ENCODE measurements at places on chromosomes 11 and 22.

DNA sequence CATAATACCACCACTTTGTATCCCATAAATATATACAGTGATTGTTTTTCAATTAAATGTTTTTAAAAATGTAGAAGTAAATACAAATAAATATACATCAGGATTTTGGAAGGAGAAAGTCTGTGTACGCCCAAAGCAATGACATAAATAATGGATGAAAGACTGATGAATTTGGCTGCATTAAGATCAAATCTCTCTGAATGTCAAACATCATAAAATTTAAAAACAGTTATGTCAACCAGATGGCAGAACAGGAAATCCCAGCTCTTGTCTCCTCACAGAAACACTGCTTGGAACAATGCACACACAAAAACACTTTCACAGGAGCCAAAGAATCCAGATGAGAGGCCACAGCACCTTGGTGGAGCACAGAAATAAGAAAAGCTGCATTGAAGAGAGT lies 332.9 kb downstream of the NTM start:
- no peak for DNase-seq

GRCh38 chr11:78031629-78032028 lies 8.6 kb upstream of the KCTD14 start:
- DNase-seq = no peak

DNA sequence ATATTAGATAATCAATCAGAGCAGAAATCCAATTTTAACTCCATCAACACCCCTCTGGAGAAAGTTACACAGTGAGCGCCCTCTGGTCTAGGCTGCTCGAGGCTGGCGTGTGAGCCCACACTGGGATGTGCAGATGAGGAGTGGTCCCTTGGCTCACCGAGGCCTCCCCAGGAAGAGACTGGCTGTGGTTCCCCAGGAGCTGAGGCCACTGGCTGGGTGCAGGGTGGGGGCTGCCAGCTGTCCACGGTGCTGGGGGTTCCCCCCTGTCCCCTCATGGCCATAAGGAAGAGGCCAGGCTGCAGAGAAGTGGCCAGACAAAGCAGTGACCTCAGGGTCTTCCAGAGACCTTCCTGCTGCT lies 750.7 kb downstream of the BRD1 start:
- no peak for DNase-seq

GRCh38 chr11:10247011-10247410 lies 47.0 kb downstream of the SBF2 start:
- no peak for DNase-seq

DNA sequence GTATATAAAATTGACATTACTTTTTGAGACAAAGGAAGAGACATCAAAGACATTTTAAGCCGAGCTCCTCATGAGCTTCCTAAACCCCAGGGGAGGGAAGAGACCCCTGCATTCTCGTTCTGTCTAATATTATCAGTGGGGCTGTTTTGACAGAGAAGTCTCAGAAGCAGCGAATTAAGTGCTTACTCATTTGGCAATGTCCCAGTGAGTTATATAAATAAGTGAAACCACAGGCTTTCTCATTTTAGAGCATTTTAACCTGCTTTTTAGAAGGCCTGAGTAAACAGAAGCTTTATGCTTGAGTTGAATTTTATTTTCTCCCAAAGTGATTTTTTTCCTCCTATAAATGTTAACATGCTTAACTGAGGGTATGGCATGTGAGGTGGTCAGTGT lies 23.2 kb upstream of the C1QTNF4 start:
- no peak for DNase-seq

DNA sequence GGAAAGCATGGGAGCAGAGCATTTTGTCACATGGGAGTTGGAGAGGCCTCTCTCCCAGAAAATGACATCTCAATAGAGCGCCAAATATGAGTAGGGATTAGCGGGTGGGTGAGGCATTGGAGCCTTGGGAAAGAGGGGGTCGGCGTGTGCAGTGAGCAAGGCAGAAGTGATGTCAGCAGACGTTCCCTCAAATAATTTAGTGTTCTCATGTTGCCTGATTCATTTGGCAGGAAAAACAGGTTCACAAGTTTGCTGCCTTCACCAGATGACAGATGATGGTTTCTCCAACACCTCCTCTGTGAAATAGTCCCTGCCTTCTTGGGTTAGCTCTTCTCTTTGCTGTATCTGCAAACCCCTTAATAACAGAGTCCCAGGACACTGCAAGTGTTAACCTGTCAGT lies 118.5 kb upstream of the ARHGAP20 start:
- DNase-seq = no peak

DNA sequence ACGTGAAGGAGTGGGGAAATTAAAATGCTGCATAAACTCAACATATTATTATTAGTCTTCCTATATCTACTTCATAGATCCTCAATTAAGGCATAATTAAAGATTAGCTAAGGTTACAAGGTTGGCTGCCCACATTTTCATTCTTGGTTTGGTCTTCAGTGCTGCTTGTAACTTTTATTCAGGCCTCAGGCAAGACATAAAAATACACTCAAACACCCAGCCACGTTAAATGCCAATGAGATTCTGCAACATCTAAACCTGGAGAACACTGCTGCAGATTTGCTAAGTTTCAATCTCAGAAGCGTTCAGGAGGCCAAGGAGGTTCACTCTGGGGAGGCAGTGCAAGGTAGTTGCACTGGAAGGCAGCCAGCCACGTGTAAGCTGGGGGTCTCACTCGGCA lies 358.7 kb upstream of the NARS2 start:
- DNase-seq = no peak

DNA sequence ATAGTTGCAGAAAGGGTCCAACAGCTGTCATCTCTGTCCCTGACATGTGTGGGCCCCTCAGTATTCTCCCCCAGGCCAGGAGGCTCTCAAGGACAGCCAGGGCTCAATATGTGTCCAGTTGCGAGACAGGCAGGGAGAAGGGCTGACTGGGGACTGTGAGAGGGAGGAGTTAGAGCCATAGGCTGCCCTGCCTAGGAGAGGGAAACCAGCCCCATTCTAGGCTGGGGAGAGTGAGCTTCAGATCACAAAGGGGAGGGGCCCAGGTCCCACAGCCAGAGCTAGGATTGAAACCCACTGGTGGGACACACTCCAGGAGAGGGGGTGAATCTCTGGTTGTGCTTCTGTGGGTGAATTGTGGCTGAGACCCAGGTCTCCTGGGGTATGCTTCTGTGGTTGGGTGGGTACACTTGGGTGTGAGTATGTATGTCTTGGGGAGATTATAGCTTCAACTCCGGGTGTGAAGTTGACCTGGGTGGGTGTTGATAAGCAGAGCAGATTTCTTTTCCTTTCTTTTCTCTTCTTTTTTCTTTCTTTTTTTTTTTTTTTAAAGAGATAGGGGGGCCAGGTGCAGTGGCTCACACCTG lies 2.1 kb upstream of the CARNS1 start:
- DNase-seq = no peak

GRCh38 chr11:77770629-77771028 lies 49.9 kb downstream of the RSF1 start:
- DNase-seq = no peak

GRCh38 chr22:26481694-26482093 lies 1.9 kb downstream of the HPS4 start:
- no peak for DNase-seq

DNA sequence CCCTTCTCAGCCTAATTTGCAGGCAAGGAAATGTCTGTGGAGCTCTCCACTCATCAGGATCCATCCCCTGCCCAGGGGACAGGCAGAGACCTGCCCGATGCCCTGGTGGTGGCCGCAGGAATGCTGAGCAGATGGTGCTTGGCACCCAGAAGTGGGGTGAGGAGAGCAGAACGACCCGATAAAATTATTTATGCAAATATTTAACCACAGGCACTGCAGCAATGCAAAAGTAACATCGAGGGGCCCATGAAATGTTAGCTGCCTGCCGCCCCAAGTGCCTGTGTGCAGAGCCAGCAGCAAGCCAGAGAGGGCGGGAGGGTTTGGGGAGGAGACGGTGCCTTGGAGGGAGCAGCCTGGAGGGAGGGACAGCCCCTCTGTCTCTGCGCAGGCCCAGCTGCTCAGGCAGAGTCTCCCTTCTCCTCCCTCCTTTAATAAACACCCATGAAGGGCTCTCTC lies 205.5 kb downstream of the CTTN start:
- DNase-seq = no peak

- DNase-seq = no peak
Measured at GRCh38 chr11:74487875-74488274, 5.6 kb downstream of the LIPT2 start.

DNA sequence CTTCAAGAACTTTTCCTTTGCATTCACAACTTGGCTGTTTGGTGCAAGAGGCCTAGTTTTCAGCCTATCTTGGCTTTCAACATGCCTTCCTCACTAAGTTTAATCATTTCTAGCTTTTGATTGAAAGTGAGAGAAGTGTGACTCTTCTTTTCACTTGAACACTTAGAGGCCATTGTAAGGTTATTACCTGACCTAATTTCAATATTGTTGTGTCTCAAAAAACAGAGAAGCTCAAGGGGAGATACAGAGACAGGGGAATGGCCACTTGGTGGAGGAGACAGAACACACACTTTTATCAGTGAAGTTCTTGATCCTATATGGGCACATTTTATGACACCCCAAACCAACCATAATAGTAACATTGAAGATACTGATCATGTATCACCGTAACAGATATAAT lies 532.3 kb downstream of the DLG2 start:
- no peak for DNase-seq

GRCh38 chr11:84355911-84356310 lies 1069.7 kb upstream of the CCDC90B start:
- DNase-seq = no peak

DNA sequence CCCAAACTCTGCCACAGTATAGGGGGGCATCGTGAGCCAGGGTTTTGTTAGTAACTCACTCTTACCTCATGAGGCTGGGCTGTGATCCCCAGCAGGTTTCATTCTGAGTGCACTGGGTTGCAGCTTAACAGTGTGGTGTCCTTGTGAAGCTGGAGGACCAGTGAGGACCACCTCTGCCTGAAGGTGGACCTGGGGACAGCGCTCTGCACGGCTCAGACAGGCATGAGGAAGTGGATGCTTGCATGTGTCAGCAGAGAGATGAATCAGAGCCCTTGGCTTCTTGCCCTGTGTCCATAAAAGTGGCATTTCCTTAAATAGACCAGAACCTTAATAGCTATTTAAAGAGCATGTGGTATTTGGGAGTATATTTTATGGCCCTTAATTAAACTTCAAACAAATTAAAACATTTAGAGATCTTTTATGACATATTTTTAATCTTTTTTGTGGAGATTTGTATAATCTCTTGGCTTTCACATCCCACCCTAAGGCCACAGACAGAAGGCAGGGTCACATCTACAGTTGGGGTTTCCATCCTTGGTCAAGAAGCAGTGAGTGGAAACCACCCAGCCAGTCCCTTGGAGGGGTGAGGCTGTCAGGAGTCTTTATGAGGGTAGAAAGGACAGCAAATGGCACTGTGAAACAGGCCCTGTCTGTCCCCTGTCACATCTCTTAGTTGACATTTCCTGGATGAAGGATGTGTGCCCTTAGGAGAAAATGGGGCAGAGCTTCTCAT lies 24.8 kb upstream of the ADORA2A start:
- no peak for DNase-seq
